ENCODE measurements at places on chromosomes 3 and 15. TPM values are rescaled to one million over a fixed set of nuclear protein-coding genes. Genes with fewer than 3 reads are reported as not detected.

GRCh38 chr3:37228749-37229148 is 54.4 kb upstream of the LRRFIP2 start:
- DNase-seq, result no peak
- no peaks in the 10 kb centered on the region for H3K36me3 ChIP-seq
- peaks cover 7% of the 10 kb centered on the region for H3K27me3 ChIP-seq
- H3K4me3 ChIP-seq, result no peak overlapping the region
- no peak overlapping the region for H3K27ac ChIP-seq

DNA sequence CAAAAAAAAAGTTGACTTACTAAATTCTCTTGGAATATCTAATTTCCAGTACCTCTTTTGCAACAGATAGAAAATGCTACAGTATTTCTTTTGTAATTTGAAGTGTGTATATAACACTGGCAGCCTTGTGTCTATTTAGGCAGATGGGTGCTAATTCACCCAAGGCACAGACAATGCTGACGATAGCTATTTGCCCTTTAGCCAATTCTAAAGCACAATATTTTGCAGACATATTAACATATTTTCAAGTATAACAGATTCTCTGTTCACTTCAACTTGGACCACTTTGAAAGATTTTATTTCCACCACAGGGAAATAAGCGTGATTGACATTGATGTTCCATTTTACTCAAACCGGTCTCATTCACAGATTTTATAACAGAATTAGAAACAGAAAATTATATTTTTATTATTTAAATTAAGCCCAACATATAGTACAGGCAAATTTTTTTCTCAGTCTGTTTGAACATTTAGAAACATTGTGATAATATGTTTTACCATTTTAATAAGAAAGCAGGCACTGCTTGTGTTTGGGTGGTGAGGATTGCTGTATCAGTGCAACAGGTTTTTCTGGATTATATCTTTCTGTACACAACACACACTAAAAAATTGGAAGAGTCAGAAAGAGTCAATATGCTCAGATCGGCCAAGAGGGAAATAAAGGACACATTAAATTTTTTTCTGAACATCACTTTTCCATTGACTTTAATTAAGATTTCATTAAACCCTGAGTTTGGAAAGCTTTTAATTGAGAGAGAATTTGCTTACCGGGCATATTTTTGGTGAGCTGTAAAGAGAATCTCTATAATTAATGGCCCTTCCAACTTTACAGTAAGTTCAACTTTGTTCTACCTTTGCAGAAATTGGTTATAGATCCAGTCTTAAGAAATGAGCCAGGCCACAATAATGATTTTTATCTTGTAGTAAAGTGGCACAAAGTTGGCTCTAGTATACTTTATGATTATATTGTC is 327.3 kb upstream of the NR2F2 start:
- no peak for DNase-seq
- H3K4me3 ChIP-seq, result no peak overlapping the region
- H3K27ac ChIP-seq, result no peak overlapping the region
- peaks cover 4% of the 10 kb centered on the region for H3K36me3 ChIP-seq
- no peaks in the 10 kb centered on the region for H3K27me3 ChIP-seq

DNA sequence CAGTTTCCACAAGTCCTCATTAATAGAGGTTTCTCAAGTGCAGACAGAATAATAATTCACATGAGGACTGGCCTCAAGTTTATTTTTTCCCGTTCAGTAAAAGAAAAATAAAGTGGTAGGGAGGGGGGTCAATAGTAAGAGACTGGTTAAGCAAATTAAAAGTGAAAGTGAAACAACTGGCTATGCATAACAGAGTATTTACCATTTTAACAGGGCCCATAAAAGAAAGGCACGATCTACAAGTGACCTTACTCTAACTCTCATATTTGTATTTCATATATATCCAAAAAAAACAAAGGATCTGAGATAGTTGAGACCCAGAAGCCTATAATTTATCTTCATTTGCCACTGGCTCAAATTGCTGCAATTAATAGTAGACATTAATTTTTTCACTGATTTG is 686.3 kb downstream of the NTRK3 start:
- H3K36me3 ChIP-seq, result no peaks in the 10 kb centered on the region
- DNase-seq, result no peak
- no peak overlapping the region for H3K4me3 ChIP-seq
- peaks cover 4% of the 10 kb centered on the region for H3K27me3 ChIP-seq
- no peak overlapping the region for H3K27ac ChIP-seq

DNA sequence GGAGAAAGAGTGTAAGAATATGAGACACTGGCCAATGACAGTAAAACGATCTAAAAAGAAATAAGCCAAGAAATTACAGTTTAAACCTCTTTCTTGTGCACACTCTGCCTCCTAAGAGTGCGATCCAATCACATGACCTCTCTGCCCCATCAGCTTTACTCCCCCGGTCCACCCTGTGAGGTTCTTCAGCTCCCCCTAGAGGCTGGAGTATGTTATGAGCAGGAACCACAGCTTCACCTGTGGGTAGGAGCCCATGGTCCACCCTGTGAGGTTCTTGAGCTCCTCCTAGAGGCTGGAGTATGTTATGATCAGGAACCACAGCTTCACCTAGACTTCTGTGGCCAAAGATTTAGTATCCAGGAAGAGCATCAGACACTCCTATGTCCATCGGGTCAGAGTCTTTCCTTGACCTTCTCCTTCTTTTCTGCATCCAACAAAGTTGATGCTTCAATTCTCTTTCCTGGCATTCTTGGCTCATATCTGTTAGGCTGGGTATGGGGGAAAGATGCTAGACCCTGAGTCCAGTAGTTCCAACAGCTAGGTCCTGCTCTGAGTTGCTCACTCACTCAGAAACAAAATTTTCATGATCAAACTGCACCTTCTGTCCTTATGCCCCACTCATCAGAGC is 164.0 kb downstream of the MINAR1 start:
- peaks cover 13% of the 10 kb centered on the region for H3K27me3 ChIP-seq
- H3K27ac ChIP-seq, result no peak overlapping the region
- DNase-seq, result peak; percentile 19
- no peak overlapping the region for H3K4me3 ChIP-seq
- no peaks in the 10 kb centered on the region for H3K4me1 ChIP-seq

DNA sequence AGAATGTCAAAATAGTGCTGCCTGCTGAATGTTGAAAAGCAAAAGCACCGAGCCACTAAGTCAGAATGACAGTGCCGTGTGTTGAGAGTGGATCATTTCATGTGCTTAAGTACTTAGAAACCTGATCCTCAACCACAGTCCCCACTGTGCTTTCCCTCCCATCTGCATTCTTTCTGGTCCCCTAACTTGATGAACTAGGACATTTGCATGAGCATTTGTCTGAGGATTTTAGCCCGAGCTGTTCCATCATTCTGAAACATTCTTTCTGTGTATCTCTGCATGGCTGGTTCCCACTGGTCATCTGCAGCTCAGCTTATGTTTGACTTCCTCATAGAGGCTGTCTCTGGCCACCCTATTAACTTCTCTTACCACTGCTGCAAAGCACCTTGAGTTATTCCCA is 42.0 kb downstream of the SST start:
- no peak overlapping the region for H3K4me3 ChIP-seq
- H3K36me3 ChIP-seq, result no peaks in the 10 kb centered on the region
- H3K27ac ChIP-seq, result no peak overlapping the region
- no peak for DNase-seq
- peaks cover 6% of the 10 kb centered on the region for H3K27me3 ChIP-seq

Gene RLBP1
- 6.3 TPM for total RNA-seq

DNA sequence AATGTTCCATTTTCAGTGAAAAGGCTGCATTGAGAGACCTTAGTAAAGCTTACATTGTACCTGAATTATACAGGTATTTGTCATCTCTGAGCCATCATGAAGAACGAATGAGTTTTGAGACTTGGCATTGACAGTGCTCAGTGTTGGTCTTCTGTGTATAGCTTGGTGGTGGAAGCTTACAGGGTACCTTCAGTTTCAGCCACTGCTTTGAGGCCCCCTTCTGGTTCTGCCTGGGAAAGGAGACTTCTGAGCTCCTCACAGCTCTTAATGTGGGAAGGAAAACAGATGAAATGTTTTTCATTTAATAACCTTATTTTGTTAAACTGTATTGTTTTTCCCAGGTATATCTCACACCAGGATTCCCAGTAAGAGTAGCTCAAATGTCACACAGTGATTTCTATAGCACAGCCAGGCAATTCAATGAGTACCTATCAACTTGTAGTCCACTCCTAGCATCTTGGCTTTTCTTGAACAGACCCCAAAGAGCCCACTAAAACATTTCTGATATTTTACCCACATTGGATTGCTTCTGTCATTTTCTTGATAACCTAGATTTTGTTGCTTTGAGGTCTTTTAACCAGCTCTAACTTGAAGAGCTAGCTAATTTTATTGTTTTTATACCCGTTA is 5.6 kb downstream of the SERPINI1 start:
- no peaks in the 10 kb centered on the region for H3K4me1 ChIP-seq
- DNase-seq, result peak; percentile 14
- H3K4me3 ChIP-seq, result no peak overlapping the region
- H3K36me3 ChIP-seq, result no peaks in the 10 kb centered on the region

DNA sequence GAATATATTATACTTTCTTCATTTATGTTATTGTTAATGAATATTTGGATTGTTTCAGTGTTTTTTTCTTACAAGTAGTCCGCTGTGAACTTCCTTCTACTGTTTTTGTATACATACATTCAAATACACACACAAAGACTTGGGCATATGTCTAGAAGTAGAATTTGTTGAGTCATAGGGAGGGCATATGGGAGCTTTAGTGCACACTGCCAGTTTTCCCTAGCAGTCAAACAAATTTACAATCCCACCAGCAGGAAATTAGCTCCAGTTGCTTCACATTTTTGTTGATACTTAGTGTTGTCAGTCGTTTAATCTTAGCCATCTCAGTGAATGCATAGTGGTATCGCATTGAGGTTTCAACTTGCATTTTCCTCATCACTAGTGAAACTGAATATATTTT is 492.3 kb downstream of the DIPK2A start:
- H3K36me3 ChIP-seq, result no peaks in the 10 kb centered on the region
- no peak overlapping the region for H3K4me3 ChIP-seq
- H3K27ac ChIP-seq, result no peak overlapping the region
- DNase-seq, result no peak
- no peaks in the 10 kb centered on the region for H3K27me3 ChIP-seq
- no peaks in the 10 kb centered on the region for H3K4me1 ChIP-seq

All from neural crest cell (in vitro differentiated cells).